T-helper 1 cell (primary cell): ENCODE measurements at places on chromosomes 16 and 17.

- no peak for DNase-seq
Measured at GRCh38 chr17:47935961-47936360, 5.4 kb upstream of the PNPO start.

DNA sequence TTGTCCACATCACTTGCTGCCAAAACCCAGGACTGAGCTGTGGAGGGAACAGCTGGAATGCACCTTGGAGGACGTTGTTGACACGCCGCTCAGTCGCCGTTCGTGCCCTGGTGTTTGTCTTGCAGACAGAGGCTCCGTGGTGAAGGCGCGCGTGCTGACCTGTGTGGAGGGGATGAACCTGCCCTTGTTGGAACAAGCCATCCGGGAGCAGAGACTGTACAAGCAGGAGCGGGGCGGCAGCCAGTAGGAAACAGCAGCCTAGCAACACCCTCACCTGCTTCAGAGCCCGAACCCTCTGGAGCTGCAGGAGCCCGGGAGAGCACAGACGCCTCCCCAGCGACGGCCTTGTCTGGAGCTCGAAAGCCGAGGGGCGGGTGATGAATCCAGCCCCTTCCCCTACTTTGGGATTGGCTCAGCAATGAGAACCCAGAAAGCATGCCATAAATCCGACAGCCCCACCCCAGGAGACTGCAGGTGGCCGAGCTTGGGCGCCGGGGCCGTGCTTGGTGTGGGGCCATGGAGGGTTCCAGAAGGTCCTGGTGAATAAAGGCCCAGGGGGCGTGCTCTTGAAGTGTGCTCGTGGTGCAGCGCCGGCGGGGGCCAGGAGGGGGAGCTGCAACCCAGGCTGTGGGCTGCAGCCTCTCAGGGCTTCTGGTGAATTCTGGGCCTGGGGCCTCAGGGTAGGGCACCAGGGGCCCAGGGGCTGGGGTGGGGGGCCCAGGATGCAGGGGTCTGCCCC is 470 bp upstream of the CDK3 start:
- DNase-seq = no peak

- DNase-seq = no peak
Measured at GRCh38 chr17:2995377-2995776, 68.0 kb downstream of the OR1D5 start.

- no peak for DNase-seq
Measured at GRCh38 chr17:40686192-40686591, 17.4 kb downstream of the KRT24 start.

DNA sequence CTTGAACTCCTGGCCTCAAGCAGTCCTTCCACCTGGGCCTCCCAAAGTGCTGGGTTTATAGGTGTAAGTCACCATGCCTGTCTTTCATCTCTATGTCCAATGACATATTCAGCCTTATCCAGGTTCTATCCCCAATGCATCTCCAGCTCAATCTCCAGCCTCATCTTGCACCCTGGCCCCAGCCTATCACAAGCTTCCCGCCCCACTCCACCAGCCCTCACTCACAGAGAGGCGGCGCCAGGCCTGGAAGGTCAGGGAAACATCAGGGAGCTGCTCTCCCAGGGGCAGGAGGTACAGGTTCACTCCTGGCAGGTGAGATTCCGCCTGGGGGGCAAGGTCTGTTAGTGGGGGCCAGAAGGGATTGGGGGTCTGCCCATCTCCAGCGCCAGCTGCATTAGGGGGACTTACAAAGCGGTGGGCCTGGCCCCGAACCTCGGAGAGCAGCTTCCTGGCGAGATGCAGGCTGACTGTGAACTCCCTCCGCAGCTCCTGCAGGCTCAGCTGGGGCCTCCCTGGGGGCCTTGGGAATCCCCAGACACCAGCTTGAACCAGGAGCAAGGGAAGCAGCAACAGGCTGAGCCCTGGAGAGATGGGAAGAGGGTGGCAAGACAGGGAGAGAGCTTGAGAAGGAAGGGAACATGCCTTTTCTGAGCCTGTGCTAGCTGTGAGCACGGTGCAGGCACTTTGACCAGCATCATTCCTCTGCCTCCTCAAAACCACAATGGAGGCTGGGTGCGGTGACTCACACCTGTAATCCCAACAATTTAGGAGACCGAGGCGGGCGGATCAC is 3.0 kb downstream of the IL27 start:
- DNase-seq = no peak

DNA sequence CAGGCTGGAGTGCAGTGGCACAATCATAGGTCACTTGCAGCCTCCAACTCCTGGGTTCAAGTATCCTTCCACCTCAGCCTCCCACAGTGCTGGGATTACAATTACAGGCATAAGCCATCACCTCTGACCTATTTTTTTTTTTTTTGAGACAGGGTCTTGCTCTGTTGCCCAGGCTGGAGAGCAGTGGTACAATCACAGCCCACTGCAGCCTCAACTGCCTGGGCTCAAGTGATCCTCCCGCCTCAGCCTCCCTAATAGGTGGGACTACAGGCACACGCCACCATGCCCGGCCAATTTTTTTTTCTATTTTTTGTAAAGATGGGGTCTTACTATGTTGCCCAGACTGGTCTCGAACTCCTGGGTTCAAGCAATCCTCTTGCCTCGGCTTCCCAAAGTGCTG is 5.6 kb upstream of the GGA2 start:
- no peak for DNase-seq

- DNase-seq = no peak
Measured at GRCh38 chr16:20899071-20899470, 1.1 kb downstream of the DCUN1D3 start.

DNA sequence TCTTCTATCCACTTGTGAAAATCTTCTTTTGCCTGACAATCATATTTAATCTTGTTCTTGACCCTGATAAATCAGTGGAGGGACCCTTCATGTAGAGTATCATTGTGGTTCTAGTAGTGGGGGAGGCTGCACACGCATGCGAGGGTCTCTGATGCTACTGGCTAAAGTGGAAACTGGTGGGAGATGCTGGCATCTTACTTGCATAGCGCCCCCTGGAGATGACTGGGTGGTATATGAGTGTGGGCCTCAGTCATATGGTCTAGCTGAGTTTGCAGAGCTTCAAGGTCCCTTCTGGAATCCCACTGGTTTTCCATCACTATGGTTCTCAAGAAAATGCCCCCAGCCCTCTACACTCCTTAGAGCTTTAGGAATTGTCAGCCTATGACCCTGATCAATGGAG is 236.4 kb upstream of the AXIN2 start:
- peak; percentile 12 for DNase-seq
